ENCODE measurements at places on chromosomes 4 and X. TPM values are rescaled to one million over a fixed set of nuclear protein-coding genes. Genes with fewer than 3 reads are reported as not detected.

The PCDH10 gene
- 3.1 TPM for total RNA-seq

The CPLX1 gene
- total RNA-seq = 15.1 TPM

The SPOCK3 gene
- total RNA-seq = 3.8 TPM

The CD99 gene
- total RNA-seq = 329 TPM

The CLDN22 gene
- not detected for total RNA-seq

DNA sequence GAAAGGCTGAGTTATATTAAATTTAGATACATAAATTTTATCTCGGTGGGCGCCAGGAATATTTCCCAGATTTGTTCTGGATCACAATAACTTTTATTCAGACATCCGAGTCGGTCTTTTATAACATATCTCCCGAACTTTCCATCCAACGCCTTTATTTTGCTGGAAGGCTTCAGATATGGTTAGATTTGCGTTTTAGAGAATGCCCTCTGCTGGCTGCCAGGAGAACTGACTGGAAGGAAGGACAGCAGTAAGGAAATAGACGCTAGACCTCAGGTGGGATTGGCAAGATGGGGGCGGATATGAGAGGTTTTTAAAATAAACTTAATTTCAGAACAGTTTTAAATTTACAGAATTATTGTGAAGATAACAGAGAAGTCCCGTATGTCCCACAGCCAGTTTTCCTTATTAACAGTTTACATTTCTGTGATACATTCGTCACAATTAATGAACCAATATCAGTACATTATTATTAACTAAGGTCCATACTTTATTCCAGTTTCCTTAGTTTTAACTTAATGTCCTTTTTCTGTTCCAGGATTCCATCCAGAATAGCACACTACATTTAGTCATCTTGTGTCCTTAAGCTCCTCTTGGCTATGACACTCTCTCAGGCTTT lies 4.6 kb upstream of the KANTR start:
- peak; percentile 56 for DNase-seq

- DNase-seq = peak; percentile 38
Measured at GRCh38 chr4:6342530-6343293, 73.1 kb downstream of the WFS1 start.

GRCh38 chr4:15779306-15779705 lies 1.2 kb downstream of the CD38 start:
- peak; percentile 41 for DNase-seq

DNA sequence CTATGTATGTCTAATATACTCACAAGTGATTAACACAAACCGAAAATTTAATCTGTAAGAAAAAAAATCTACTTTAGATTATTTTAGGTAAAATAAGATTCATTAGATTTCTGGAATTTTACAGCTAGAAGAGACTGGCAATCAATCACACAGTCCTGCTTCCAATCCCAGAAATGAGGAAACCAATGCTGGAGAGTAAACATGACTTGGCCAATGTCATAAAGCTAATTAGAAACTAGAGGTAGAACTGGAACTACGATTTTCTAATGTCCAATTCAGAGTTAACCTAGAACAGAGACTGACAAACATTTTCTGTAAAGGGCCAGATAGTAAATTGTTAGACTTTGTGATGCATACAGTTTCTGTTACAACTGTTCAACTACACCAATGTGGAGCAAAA lies 123.6 kb downstream of the CORIN start:
- no peak for DNase-seq

DNA sequence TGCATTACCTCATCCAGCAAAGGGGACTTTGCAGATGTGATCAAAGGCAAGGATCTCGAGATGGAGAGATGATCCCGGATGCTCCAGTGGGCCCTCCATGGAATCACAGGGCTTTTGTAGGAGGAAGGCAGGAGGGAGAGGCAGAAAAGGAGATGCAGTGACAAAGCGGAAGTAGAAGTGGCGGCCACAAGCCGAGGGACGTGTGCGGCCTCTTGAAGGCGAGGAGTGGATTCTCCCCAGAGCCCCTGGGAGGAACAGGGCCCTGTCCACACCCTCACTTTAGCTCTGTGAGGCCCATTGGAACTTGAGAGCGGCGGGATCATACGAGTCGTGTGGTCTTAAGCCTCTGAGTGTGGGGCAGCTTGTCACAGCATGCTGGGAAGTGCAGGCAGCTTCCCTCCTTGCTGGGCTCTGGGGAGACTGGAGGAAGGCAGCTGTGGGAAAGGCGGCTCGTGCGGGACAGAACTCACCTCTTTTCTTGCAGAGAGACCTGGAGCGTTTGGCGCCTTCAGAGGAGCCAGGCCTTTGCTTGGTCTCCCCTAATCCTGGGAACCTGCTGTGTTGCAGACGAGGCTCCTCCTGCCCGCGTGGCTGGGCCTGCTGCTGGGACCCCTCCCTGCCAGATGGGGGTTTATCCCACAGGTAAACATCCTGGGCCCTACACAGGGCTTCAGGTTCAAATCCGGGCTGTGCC lies 10.2 kb downstream of the SH3TC1 start:
- no peak for DNase-seq

DNA sequence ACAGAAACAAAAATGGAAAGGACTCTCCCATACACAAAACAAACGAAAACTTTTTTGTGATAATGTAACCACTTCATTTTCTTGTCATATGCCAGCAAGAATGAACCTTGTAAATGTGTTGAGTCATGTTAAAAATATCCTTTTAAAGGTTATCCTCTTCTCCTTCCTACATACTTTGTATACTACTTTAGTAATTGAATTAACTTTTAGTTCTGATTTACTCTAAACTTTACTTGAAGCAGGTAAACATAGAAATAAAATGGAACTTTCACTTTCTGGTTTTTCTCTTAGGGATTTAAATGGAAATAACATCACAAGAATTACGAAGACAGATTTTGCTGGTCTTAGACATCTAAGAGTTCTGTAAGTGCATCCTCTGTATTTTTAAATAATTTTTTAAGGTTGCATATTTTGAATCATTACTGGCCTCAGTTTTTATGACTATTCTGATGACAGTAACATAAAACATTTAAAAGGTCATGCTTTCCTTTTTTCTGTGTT lies 4.7 kb downstream of the SLIT2 start:
- no peak for DNase-seq

Data from uterus (tissue), 4 donors.